ENCODE measurements at places on chromosomes 5 and 9.
A peak's percentile ranks its signal among the peaks of the same experiment; 100 is the strongest.

GRCh38 chr9:133532937-133533668, 1.4 kb upstream of the ADAMTSL2 start:
- peak; percentile 49 for ATAC-seq

DNA sequence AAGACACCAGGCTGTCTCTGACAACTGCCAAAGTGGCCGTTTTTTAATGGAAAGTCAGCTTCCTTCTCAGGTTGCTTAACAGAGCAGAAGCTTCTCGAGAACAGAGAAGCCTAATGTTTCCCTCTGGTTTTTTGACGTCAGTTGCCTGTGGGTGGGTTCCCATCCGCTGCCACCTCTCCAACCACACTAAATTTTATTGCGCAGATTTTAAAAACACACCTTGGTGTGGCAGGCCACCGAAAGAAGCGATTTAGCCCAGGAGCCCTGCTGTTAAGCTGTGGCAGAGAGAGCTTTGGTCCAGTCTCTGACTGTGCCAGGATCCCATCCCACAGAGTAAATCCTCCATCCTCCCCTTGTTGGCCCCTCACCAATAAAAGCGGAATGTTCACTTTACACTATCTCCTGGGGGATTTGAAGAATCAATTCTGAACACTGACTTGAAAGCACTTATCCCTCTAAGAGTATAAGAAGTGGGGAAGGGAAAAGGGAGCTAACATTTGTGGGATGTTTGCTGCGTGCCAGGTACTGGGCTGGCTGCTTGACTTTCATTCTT, 181.6 kb downstream of the AOPEP start:
- peak; percentile 26 for ATAC-seq

DNA sequence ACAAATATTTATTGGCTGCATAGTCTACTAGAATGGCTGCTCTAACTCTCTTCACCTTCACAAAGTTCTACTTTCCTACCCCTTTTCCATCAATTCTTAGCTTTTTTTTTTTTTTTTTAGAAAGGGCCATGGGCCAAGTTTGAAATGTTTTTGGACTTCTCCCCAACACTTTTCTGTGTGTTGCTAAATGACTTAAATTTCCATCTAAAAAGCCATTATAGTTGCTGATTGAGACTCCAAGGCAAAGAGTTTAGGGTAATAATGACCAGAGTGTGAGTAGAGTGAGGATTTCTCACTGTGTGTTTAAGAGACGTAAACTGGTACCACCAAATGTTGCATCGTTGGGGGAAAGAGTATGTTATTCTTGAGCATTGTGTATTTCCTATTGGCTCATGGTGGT, 24.4 kb downstream of the TNC start:
- no peak for ATAC-seq

DNA sequence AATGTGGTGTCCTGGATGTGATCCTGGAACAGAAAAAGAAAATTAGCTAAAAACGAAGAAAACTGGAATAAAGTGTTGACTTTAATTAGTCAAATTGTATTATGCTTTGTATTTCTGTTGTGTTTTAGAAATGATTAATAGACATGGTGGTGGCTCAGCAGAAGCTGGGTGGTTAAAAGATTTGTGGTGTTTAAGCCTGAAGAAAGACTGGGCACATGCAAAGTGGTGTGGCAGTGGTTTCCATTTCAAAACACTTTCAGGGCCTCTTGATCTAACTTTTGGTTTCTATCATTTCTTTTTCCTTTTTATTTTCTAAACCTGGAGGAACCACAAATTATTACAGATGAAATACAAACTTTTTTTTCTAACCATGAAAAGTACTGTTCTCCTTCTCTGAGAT, 44.1 kb downstream of the ADGRV1 start:
- no peak for ATAC-seq

- ATAC-seq, result peak; percentile 39
These were observed 61.4 kb downstream of the PCDH1 start for GRCh38 chr5:141816598-141817399.

DNA sequence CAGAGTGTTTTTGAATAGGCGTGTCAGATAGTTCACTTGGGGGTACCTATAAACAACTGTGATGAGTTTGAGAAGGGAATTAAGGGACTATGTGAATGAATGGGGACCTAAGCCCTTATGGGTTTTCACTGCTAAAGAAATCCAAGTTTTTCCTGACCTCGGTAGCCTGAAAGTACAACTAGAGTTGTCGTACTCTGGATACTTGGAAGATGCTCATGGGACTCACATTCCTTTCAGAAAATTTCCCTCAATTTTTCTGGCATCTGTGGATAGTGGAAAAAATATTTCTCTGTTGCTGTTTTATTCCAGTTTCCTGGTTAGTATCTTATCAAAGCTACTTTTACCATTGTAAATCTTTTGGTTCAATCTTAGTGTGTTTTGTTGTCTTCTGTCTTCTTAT, 1112.3 kb upstream of the SEMA6A start:
- ATAC-seq, result no peak

- peak; percentile 88 for ATAC-seq
These were observed 82.5 kb upstream of the ZBTB43 start for GRCh38 chr9:126722252-126722921.

DNA sequence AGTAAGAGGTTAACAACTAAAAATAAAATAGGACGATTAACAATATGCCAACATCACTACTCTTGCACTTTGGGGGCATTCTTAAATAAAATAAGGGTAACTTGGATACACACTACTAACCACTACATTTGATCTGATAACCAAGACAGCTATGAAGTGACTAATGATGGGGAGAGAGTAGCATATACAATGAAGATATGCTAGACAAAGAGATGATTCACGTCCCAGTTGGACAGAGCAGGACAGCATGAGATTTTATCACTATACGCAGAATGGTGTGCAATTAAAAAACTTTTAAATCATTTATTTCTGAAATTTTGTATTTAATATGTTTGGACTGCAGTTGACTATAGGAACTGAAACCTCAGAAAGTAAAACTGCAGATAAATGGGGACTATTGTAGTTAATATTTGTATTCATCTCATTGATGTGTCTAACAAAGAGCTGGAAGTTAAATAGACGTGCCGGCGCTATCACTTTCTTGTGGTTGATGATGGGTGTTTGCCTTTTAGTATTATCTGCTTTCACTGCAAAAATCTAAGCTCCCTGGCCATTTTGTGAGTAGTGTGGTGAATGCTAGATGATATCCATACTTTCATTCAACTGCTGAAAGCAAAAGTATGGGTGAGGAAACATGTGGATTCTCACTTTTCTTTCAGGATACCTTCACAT, 18.7 kb downstream of the GIN1 start:
- no peak for ATAC-seq

- ATAC-seq, result no peak
These were observed 11.9 kb downstream of the APBA1 start for GRCh38 chr9:69660304-69660703.

- ATAC-seq, result no peak
These were observed 585.3 kb upstream of the CCNG1 start for GRCh38 chr5:162852134-162852533.

- ATAC-seq, result no peak
These were observed 30.5 kb downstream of the TRIO start for GRCh38 chr5:14173377-14174229.

DNA sequence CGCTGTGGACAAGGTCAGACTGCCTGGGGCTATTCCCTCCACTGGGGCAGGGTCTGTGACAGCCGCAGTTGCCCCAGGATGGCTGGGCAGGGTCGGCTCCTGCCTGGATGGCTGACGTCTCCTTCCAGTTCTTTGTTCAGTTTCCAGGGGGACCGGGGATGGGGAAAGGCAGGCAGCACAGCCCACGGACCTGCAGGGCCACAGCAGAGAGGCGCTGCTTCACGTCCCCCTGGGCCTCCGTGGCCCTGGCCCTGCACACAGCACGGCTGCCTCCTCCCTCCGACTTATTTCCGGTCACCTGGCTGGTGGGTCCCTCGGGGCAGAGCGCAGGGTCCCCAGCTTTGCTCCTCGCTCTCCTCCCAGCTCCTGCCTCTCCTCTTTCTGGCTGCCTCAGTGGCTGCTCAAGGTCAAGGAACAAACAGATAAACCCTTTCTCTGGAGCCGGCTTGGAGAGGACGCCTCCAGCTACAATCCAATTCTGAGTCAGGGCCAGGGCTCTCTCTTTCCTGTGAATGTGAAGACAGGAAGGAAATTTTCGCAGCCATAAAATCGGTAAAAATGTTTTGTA, 169.7 kb downstream of the C9orf50 start:
- peak; percentile 52 for ATAC-seq

GRCh38 chr5:152349683-152350526, 55.2 kb downstream of the NMUR2 start:
- no peak for ATAC-seq

GRCh38 chr5:23977365-23977764, 470.0 kb downstream of the PRDM9 start:
- no peak for ATAC-seq

DNA sequence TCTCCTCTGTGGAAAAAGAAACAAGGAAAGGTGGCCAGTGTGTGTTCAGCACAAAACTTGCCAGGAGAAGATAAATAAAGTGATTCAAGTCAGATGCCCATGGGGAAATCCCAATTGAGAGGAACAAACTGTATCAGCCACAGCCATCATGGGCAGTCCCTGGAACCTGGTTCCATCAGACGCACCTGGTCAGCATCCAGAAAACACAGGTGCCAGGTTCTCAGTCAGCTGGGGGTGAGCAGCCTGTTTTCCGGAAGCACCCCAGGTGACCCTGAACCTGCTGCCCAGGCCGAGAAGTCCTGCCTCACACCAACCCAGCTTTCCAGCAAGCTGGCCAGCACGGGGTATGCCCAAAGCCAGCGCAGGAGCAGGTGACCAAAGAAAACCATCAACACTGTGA, 30.5 kb downstream of the PTCH1 start:
- ATAC-seq, result no peak

- peak; percentile 46 for ATAC-seq
These were observed 73.9 kb downstream of the GOLPH3 start for GRCh38 chr5:32100230-32100629.

DNA sequence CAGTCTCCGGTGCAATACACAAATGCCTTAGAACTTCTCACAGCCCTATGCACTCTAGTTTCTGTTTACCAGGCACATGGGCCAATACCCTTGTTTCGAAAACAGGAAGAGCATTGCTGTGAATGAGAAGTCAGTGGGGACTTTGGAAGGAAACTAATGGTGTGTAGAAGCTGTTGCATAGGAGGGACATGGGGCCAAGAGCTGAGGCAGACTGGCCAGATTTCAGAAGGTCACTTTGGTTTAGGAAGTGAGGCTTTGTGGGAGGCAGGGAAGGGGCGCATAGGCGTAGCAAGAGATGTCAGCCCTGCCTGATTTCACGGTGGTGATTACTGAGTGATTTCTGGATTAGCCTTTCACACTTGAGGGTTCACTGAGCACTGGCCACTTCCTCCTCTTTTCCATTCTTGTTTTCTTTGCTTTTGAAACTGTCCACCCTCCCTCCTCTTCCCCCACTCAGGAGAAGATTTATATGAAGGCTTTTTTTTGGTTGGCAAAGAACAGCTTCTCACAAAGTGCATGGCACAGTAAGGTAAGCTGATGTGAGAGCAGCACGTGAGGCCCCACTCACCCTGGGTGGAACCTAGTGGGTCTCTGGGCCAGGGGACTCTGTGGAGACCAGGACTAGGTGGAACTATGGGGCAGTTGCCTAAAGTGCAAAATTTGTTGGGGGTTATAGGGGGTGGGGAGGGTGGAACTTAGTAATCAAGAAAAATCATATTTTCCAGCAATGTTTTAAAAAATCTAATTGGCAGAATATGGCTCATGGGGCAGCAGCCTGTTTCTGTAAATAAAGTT, 6.1 kb upstream of the TMEM252 start:
- ATAC-seq, result peak; percentile 62

DNA sequence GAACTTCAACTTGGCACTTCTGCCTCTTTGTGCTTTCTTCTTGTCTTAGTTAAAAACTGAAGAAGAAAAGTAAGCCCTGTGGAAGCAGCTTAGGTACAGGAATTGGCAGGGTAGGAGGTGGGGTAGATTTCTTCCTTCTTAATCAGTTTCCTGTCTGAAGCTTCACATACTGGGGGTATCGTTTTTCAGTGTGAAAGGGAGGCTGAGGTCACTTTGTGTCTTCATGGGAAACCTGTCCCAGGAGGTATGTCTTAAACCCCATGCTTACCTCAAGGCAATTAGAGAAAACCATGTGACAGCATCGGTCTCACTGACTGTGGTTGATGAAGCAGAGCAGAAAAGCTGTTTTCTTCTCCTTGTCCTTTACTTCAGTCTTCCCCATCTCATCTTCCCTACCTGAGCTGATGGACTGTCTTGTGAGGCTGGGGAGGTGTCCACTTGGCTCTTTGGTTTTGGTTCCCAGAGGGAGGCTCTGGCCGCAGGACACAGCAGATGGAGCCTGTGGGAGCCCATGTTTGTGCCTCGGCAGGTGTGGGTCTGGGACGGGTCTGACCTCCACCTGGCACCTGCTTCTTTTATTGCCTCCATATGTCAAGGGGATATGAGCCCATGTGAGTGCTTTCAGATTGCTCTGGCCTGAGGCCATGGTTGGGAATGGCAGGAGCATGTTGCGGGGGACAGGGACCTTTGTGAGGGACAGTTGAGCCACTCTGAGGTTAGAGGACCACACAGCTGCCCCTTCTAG, 47.0 kb downstream of the SH3GL2 start:
- ATAC-seq, result no peak

GRCh38 chr5:32182463-32183063, 8.4 kb upstream of the GOLPH3 start:
- no peak for ATAC-seq

GRCh38 chr9:114109124-114109523, 10.0 kb upstream of the KIF12 start:
- ATAC-seq, result no peak

- ATAC-seq, result no peak
These were observed 52.4 kb downstream of the SEC61B start for GRCh38 chr9:99274495-99274894.

- ATAC-seq, result no peak
These were observed 5.1 kb downstream of the SEMA5A start for GRCh38 chr5:9540791-9541190.

DNA sequence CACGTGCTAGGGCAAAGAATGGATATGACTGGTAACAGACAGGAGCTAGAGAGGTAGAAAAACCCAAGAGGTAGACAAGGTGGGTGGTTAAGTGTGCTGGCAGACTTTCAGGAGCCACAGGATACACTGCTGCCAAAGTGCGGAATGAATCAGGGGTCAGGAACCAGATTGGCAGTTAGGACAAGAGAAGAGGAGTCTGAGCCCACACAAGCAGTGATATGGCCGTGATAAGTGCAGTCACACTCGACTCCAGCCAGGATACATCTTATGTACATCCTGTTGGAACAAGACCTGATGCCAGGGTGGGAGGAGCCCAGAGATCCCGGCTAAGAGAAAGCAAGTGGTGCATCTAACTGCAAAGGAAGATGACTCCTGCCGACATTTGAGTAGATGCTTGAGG, 10.0 kb downstream of the SLIT3 start:
- no peak for ATAC-seq

- no peak for ATAC-seq
These were observed 53.3 kb downstream of the PRDM6 start for GRCh38 chr5:123142206-123142915.

GRCh38 chr9:2012347-2012746, 2.8 kb upstream of the SMARCA2 start:
- ATAC-seq, result no peak
